ENCODE measurements at places on chromosomes 1 and 21.

DNA sequence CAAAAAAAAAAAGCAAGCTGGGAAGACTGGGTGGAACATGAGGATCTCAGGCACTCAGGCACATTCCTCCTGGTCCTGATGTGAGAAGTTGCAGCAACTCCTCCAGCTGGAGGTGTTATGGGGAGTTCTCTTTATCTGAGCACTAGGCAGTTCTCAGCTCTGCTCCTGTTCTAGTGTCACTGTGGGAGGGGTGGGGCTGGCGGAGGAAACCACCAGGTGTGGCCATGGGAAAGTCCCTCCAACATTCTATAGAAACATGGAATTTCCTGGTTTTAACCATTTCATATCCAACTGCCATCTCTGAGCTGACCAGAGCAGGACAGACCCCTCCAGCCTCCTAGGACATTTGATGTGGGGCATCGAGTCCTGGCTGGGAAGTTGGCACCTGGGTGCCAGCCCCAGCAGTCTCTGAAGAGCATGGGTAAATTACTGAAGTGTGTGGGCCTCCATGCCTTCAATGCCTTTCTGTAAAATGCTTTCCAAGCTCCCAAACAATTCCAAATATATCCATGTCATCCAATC lies 804 bp upstream of the IKBKE start:
- DNase-seq = no peak

GRCh38 chr1:6358144-6358624 lies 35.4 kb downstream of the ACOT7 start:
- DNase-seq = no peak

- no peak for DNase-seq
Measured at GRCh38 chr1:9753121-9753531, 70.6 kb downstream of the CLSTN1 start.

DNA sequence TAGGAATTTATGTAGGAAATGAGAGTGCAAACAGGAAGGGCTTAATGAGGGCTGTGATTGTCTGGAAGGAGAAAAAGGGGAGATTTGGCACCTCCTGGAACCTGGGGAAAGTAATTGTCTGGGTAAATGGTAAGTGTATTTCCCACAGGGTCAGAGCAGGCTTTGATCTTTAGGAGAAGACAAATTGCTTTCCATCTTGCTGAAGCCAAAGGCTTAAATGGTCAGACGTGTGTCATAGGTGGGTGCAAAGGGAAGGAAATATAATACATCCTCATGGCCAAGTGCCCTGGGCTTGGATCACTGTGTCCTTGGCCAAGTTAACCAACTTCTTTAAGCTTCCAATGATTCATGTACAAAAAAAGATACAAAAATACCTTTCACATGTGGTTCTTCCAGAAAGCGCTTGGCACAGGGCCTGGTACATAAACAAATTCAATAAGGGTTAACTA lies 1.3 kb upstream of the DUSP23 start:
- no peak for DNase-seq

- no peak for DNase-seq
Measured at GRCh38 chr1:54982739-54983138, 2.3 kb downstream of the TMEM61 start.

DNA sequence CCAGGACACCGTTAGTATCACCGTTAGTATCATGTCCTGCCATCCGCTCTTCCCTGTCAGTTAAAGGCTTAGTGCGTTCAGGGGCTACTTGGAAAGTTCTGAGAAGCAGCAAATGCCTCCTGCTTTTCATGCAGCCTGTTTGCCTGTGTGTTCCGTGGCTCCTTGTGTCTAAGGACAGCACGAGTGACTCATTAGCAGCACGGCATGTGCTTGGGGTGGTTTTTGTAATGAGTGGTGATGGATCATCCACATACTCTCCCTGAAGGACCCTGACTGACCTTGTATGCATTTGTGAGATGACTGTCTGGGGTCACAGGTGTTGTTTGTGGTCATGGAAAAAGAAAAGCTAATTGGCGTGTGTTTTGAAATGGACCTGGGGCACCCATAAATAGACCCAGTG lies 221.9 kb downstream of the PBX1 start:
- no peak for DNase-seq

- DNase-seq = no peak
Measured at GRCh38 chr1:232776526-232777106, 28.6 kb upstream of the MAP10 start.

DNA sequence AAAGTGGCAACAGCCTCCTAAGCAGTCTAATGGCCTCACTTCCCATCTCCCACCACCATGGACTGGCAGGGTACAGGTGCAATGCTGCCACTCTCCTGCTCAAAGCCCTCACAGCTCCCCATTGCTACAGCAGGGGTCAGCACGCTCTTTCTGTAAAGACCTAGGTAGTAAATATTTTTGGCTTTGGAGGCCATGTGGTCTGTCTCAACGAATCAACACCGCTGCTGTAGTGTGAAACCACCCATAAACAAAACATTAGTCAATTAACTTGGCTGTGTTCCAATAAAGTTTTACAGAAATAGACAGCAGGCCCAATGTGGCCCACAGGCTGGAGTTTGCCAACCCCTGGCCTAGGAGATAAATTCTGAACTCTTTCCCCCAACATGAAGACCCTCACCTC lies 44.6 kb upstream of the TMEM125 start:
- peak; percentile 15 for DNase-seq

DNA sequence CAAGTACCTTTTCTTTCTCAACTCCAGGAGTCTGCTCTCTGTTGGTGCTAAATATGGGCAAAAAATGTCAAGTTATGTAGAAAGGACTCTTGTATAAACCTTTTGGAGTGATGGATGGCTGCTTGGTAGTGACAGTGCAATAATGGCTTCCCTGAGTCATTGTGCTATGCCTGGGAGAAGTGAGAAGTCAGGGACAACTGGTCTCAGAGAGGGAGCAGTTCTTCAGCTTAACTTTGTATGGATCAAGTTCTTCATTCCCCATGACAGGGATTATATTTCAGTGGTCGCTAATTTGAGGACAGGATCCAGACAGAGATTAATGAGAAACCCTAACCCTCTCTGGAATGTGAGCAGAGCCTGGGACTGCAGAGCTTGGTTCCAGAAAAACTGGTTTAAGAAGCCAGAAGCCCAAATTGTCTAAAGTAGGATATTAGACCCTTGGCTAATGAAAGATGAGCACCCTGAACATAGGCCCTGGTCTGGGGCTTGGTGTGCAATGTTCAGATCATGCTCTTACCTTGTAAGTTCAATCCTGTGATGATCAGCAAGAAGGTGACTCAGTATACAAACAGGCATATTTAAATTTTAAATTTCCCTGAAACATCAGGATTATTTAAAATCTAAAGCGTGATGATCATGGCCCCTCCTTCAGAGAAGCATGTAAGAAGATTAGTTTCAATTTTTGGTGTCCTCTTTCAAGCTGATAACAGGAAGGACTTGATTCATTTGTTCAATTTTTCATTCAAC lies 50.9 kb downstream of the NTMT2 start:
- no peak for DNase-seq

DNA sequence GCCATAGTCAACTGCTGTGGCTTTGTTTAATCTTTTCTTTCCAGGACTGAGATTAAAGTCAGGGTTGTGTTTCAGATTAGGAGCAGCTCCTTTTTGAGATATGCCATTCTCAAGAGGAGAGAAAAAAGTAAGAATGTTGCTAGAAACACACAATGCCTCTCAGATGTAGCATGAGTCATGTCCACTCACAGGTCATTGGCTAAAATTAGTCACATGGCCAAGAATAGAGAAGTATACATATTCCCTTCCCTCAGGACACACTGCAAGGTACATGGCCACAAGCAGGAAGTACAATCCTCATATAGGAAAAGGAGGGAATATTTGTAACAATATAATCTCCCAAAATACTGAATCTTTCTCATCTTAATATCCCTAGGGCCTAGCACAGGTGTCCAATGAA lies 141.9 kb upstream of the PTBP2 start:
- DNase-seq = peak; percentile 32

DNA sequence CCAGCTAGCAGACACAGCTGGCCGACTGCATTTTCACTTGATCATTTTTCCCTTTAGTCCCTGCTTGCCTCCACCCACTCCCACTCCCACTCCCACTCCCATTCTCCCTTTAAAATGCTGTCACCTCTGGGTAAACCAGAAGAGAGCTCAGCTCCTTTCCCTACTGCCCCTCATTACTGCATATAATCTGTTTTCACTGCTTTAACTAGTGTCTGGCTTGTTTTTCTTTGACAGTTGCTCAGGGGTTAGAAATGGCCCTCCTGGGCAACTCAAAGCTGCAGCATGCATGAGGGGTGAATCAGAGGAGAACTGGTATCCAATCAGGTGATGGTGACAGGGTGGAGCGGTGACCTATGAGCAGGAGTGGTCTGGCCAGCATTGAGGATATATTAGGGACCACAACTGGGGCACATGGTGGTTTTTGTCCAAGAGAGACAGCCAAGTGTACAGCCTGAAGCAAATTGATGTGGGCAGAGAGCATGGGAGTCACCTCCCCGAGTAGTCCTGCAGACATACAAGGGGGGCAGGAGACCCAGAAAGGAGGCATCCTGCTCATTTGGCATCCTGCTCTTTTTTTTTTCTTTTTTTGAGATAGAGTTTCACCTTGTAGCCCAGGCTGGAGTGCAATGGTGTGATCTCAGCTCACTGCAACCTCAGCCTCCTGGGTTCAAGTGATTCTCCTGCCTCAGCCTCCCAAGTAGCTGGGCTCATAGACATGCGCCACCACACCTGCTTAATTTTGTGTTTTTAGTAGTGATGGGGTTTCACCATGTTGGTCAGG lies 42.6 kb upstream of the SRSF10 start:
- DNase-seq = no peak

GRCh38 chr1:10655002-10655401 lies 141.4 kb downstream of the CASZ1 start:
- no peak for DNase-seq

DNA sequence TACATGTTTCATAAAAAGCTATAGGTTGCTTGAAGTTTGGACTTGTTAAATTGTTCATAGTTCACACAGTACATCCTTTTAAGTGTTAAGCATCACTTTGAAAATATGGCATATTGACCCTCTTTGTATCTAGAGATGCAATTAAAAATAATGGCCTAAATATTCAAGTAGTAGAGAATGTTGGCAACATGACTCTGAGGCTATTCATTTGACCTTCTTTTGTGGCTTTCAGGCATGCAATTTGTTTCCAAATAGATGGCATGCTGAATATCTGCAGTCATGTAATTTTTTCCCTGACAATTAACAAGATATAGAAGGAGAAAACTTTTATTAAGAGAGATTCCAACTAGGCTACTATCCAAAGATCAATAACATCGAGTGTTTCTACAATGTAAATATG lies 230.5 kb upstream of the ZRANB2 start:
- no peak for DNase-seq

- DNase-seq = no peak
Measured at GRCh38 chr1:1921901-1922701, 3.0 kb upstream of the TMEM52 start.

GRCh38 chr1:103274886-103275285 lies 166.6 kb upstream of the COL11A1 start:
- DNase-seq = no peak

DNA sequence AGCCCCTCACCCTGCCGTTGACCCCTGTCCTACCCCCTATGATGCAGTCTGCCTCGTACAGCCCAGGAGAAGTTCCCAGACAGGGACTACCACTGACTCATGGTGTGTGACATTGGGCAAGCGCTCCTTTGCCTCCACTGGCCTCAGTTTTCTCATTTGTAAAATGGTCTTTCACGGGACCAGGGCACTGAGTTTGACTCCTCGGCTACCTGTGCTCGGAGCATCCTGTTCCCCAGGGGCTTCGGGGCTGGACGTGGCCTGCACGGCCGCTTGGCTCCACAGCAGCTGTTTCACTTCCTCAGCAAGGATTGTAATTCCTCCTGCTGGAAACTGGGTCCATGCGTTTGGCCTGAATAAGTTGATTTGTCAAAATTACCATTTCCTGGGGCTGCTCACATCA lies 277.3 kb downstream of the MATN1 start:
- no peak for DNase-seq

GRCh38 chr1:52654063-52654462 lies 21.1 kb downstream of the SHISAL2A start:
- DNase-seq = no peak

DNA sequence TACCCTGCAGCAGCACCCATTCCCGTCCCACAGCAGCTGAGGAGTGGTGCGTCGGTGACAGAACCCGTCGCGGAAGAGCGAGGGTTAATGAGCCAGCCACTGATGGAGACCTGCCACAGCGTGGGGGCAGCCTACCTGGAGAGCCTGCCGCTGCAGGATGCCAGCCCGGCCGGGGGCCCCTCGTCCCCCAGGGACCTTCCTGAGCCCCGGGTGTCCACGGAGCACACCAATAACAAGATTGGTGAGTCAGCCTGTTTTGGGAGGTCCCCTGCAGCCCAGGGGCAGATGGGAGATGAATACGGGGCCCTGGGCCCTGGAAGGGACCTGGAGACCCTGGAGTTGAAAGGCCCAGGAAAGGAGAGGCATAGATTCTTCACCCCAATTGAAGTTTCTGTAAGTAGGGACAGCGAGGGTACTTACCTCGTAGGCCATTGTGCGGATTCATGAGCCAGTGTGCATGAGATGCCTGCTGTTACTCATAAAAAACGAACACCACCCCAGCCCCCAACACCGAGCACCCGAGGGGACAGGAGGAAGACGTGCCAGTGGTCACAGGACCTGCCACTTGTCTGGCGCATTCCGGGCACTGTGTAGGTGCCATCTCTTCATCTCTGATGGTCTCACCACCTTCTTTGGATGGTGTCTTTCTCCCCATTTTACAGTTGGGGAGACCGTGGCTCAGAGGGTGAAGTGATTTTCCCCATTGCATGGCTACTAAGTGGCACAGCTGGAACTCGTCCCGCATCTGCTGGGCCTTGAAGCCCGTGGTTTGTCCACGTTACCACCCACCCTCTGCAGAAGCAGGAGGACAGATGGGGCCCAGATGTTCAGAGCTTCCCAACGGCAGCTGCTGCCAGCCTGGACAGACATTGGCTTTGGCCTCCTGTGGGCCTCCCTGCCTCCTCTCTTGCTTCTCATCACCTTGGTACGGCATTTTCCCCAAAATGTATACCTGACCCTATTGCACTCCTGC lies 28.3 kb upstream of the TNFRSF1B start:
- peak; percentile 47 for DNase-seq

DNA sequence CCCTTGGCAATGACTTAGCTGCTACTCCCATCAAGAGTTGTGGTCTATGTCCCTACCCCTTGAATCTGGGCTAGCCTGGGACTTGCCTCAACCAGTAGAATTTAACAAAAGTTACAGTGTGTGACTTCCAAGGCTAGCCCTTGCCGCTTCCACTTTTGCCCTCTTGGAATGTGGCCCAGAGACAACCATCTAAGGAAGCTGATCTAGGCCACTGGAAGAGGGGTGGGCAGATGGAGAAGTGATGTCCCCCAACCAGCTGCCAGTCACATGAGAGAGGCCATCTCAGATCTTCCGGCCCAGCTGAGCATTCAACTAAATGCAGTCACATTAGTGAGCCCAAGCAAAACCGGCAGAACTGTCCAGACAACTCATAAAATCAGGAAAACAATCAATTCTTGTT lies 115.1 kb downstream of the TOMM20 start:
- DNase-seq = no peak

GRCh38 chr1:29343476-29343875 lies 107.2 kb downstream of the PTPRU start:
- DNase-seq = no peak

Data from NB4 (cell line).